ENCODE measurements at places on chromosomes 3 and 15.

DNA sequence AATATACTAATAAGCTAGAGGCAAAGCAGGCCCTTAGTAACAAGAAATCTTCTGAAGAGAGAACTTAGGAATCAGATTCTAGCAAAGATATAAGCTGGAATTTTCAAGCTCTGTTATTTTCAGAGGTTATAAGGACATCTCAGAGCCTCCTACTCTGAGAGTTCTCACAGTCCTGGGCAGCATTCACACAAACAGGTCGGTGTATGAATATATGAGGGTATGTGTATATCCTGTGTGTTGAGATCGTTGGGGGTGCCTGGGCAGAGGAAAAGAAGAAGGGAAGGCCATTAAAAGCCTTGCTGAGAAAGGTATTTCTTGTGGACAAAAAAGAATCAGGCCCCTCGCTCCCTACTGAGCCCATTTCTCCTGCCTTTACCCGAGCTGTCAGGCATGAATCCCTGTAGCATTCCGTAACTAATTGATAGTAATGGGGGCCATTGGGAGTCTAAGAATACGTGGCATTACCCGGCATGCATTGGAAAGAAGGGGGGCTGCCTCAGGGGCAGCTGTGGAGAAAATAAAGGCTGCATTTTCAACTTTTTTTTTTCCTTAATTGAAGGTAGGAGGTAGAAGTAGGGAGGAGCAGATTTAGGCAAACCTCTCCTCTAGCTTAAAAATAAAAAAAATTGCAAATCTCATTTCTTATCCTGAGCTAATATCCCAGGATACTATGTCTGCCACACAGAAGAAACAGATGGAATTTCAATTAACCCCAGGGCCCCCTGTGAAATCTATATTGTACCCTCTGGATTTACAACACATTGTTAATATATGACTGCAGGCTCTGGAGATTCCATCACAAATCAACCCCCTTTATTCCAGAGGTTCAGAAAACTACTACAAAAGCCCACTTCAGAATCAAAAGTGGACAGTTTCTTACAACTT, 103.8 kb downstream of the GTPBP8 start:
- DNase-seq, result no peak

- no peak for DNase-seq
Observed at GRCh38 chr3:51245867-51246266, 139.2 kb upstream of the MANF start.

DNA sequence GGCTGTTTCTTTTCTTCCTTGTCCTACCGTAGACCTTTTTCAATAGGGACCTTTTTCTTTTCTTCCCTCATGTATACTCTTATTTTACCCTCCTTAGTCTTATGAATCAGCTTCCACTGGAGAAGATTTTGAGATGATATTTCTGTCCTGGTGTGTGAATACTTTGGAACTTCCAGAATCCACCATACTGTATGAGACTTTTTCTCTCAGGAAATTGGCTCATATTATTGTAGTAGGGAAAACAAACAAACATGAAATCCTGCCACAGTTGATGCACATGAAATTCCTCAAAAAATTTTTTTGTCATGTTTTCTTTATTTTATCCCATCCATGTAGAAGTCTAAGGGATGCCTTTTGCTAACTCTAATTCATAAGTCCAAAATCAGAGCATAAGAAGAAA, 289.3 kb upstream of the PLSCR5 start:
- DNase-seq, result no peak

DNA sequence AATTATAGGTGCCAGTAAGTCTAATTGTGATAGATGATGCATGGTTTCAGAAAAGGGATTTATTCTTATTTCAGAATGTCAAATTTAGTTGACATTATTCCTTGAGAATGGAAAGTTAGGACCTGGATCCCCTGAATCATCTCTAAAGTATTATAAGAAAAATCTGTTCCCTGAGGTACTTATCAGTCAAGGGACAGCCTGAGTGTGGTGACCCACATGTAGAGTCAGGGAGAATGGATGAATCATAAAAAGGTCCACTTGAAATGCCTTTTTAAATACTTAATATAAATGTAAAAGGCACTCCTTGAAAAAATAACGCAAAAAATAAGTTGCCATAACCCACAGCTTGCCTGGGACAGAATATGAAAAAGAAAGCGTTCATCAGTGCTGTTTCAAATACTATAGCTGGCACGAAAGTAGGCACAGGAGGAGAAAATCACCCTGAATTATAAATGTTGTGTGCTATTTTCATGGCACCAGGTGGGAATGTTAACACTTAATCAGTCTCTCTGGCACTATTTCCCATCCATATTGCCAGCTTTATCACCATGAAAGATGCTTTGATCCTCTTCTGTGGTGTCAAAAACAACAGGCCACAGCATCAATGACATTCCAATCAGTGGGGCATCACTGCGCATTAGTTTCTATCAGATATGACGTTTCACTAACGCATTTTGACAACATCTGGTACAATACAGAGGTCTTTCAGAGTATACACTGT, 208.5 kb downstream of the EPHA3 start:
- DNase-seq, result no peak

GRCh38 chr3:36147934-36148558, 232.3 kb upstream of the STAC start:
- no peak for DNase-seq

GRCh38 chr3:69770219-69770618, 31.0 kb downstream of the MITF start:
- no peak for DNase-seq

DNA sequence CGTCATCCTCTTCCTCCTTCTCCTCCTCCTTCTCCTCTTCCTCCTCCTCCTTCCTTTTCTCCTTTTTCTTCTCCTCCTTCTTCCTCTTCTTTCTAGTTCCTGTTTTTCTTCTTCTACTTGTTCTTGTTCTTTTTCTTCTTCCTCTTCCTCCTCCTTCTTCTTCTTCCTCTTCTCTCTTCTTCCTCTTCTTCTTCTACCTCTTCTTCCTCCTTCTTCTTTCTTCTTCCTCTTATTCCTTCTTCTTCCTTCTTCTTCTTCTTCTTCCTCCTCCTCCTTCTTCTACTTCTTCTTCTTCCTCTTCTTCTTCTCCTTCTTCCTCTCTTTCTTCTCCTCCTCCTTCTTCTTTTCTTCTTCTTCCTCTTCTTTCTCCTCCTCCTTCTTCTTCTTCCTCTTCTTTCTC, 310.2 kb upstream of the LMCD1 start:
- no peak for DNase-seq

- no peak for DNase-seq
Observed at GRCh38 chr15:31328969-31329639, 2.5 kb downstream of the KLF13 start.

Measured in NCI-H187 treated with DMSO at 0.1 percent for 48 hours (cell line).